ENCODE measurements at places on chromosomes 2 and 18.

GRCh38 chr2:237763812-237764211 is 34.8 kb upstream of the RBM44 start:
- no peak for DNase-seq

DNA sequence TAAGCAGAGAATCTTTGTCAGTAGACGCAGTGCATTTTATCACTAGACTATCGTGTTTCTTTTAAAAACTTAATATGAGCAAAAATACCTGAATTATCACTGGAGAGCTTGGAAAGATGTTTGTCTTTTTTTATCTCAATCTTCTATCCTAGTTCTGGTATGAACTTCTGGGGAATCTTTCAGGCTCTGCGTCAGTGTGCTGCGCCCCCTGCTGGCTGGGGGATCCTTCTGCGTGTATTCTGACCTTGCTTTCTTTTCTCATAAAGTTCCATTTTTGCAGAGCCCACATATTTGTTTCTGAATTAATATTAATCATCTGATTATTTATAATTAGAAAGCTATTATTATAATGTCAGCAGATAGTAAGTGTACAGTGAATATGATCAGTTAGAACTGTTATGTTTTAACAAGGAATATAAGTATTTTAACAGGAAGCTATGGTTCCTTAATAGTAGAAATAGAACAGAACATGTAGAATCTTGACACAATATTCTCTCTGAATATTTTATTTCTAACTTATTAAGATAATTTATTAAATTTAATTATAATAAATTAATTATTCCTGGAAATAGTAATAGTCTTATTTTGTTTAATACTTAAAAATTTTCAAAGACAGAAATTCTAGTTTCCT is 945.0 kb upstream of the CRIM1 start:
- no peak for DNase-seq

DNA sequence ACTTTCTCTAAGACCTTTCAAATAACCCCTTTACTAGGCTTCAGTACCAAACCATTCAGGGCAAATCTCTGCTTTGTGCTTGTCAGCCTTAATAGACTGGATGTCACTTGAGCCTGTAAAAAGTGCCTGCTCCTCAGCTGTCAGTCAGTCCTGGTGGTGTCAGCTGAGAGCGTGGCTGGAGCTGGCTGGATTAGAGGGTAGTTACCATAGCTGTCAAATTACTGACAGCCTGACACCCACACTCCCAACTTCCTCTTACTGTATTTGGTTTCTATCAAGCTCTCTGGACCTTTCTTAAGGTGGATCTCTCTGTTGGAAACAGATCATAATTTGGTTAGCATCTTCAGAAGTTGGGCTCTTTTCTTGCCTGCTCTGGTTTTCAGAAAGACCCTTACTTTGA is 371.4 kb upstream of the ATP5MC3 start:
- no peak for DNase-seq

DNA sequence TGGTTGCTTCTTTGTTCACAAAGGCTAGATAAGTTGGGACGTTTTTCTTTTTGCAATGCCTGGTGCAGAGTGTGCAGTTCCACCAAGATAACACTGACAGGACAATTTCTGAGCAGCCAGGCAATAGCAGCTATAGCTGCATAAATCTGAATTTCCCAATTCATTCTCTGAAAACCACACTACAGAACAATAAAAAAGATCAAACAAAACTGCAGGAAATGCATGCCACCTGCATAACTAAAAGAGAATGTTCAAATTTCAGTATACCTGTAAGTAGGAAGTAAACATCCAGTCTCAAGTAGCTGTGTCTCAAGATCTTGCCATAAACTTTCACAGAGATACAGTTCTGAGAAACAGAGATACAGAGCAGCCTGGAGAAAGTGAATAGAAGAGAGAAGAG is 5.3 kb upstream of the KCTD18 start:
- no peak for DNase-seq

- no peak for DNase-seq
Measured at GRCh38 chr2:186339716-186340115, 146.3 kb upstream of the ZC3H15 start.

DNA sequence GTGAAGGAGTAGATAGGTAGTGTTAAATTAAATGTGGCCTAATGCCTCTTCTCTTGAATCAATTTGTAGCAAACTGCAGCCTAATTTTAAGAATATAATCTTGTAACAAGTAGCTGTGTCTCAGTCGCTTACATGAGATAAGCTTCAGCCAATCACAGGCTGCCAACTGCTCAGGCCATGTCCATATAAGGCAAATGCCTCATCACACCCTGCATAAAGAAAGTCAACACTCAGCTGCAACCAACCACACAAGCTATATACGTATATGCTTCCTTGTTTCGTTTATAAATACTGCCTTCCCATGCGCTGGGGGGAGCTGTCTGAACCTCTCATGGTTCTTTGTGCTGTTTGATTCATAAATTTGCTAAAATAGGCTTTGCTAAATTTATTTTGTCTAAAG is 476.3 kb downstream of the TRIB2 start:
- DNase-seq, result no peak

GRCh38 chr2:95023222-95023597 is 2.3 kb upstream of the MAL start:
- peak; percentile 33 for DNase-seq

DNA sequence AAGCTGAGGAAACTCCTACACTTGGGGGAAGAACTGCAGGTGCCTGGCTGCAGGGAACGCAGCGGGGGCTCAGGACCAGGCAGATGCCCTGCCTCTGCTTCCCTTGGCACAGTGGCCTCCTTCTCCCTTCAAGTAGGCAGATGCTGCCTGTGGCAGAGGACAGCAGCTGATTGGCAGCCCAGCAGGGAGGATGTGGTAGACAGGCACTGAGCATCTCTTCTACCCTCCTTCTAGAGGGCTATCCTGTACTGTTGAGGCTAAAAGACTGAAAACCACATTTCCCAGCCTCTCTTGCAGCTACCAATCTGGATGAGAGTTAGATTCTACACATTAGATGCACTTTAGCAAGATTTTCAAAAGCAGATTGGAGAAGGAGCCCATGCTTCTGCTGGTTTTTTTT is 105.7 kb downstream of the MSH2 start:
- no peak for DNase-seq

DNA sequence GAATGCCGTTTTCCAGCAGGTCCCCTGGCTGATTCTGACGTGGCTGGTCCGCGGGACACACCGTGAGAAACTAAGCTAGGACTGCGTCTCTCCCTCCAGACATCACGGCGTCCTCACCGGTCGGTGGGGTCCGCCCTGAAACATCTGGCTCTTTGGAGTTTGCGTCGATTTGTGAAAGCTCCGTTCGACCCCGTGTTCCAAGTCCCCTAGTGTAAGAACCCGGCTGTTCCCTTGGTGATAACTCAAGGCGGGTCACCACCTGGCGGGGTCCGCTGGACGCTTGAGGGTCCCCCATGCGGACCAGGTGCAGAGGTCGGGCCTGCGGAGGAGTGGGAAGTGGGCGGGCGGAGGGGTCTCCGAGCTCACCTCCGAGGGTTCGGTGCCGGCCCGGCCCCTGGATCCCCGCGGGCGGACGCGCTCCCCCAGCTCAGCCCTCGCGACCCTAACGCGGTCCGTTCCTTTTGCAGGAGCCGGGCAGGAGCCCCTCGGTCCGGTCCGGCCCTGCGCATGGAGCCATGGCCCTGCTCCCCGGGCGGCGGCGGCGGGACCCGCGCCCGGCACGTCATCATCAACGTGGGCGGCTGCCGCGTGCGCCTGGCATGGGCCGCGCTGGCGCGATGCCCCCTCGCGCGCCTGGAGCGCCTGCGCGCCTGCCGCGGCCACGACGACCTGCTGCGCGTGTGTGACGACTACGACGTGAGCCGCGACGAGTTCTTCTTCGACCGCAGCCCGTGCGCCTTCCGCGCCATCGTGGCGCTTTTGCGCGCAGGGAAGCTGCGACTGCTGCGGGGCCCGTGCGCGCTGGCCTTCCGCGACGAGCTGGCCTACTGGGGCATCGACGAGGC is 65.6 kb downstream of the KCNG2 start:
- DNase-seq, result no peak

DNA sequence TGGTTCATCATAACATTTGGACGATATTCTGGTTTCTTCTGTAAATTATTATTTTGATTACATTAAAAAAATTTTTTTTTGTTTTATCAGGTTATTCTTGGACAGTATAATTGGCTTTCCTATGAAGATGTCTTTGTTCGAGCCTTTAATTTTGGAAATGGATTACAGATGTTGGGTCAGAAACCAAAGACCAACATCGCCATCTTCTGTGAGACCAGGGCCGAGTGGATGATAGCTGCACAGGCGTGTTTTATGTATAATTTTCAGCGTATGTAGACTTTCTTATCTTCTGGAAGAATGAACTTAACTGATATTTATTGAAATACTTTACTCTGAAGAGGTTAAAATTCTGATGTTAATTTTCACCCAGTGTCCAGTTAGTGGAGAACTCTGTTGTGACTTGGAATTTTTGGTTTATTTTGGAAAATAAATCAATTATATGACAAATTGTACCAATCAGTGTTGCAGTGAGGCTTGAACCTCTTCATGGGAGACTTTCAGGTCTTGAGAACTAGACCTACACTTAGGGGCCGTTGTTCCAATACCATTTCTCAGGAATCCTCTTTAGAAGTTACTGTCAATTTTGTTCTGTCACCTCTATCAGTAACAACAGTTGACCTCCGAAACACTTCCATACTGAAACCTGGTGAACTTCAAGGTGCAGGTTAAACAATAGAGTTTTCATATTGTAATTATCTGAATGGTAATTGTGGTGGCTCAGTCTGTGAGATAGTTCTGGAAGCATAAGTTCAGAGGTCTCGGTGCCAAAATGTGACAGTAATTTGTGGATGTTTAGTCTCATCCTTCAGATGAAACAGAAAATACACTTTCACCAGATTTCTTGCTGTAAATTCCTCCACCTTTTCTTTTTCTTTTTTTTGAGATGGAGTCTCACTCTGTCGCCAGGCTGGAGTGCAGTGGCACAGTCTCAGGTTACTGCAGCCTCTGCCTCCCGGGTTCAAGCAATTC is 55.7 kb downstream of the ACSL3 start:
- DNase-seq, result no peak

DNA sequence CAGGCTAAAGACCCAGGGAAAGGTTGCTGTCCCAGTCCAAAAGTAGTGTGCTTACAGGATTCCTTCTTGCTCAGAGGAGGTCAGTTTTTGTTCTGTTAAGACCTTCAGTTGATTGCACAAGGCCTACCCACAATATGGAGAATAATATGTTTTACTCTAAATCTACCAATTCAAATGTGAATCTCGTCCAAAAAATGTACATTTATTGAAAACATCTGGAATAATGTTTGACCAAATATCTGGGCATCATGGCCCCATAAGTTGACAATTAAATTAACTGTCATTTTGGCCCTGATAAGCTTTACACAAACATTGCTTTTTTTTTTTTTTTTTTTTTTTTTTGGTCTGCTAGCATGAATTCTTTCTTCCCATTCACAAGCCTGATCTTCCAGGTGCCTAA is 109.8 kb downstream of the CCDC178 start:
- DNase-seq, result no peak

GRCh38 chr18:25764777-25765176 is 325.6 kb downstream of the SS18 start:
- no peak for DNase-seq

DNA sequence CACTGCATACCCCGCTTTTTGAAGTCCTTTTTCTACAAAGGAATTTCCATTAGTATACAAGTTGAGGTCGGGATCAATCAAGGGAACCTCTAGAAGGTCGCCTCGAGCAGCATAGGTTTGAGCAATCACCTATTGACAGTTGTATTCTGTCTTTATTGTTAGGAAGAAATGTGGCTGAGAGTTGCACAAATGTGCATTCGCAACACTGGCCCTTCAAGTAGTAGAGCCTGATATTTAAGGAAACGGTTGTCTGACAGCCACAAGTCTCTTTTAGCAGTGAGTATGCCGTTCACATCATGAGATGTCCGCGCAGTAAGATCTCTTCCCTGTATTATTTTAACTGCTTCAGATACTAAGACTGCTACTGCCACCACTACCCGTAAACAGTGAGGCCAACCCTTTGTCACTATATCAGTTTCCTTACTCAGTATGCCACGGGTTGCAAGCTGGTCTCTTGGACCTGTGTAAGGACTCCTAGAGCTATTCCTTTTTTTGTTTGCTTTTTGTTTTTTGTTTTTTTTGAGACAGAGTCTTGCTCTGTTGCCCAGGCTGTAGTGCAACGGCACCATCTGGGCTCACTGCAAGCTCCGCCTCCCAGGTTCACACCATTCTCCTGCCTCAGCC is 10.0 kb upstream of the STARD7 start:
- DNase-seq, result no peak

DNA sequence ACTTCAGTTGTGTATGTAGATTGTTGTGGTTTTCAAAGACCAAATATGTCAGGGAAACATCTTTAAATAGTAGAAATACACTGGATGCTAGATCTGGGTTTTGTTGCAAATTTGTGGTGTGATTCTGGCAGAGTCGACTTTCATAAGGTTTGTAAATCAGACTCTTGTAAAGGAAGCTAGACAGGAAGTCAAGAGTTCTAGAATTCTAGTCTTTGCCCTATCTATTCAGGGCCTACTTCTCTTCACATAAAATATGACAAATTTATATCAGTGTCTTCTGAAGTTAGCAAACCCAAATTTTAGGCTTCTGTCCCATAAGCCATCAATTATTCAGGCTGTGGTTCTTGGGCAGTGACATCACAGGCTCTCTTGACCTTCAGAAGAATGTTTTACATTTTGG is 1579.2 kb upstream of the PIK3C3 start:
- DNase-seq, result no peak

DNA sequence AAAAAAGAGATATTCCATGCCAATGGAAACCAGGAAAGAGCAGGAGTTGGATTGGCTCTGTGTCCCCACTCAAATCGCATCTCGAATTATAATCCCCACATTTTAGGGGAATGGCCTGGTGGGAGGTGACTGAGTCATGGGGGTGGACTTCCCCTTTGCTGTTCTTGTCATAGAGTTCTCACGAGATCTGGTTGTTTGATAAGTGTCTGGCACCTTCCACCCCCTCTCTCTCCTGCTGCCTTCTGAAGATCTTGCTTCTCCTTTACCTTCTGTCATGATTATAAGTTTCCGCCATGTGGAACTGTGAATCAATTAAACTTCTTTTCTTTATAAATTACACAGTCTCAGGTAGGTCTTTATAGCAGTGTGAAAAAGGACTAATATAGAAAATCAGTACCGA is 355.6 kb downstream of the NBAS start:
- no peak for DNase-seq

GRCh38 chr18:9716780-9717563 is 8.9 kb downstream of the RAB31 start:
- no peak for DNase-seq

DNA sequence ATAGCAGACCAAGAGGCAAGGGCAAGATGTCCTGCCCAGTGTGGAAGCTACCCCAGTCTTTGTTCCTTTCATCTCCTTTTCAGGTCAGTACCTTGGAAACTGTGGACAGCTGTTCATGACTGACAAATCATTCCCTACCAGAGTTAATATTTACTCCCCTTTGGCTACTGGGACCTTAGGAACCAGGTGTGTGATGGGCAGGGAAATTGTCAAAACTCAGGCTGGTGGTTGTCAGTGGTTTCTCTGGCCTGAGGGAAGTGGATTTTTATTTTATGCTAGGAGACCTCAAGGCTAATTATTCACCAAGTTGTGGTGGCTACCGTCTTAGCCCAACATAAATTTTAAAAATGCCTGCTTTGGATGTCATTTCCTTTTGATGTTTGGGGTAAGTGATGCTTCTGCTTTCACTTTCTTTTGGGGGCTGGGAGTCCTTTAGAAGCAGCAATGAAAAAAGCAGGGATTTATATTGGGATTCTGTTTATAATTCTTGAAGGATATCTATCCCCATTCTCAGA is 119.3 kb downstream of the SETBP1 start:
- DNase-seq, result no peak

Data from T-helper 22 cell (primary cell).